Substantia nigra (tissue), 51 donors: ENCODE measurements at places on chromosomes 4 and X.

DNA sequence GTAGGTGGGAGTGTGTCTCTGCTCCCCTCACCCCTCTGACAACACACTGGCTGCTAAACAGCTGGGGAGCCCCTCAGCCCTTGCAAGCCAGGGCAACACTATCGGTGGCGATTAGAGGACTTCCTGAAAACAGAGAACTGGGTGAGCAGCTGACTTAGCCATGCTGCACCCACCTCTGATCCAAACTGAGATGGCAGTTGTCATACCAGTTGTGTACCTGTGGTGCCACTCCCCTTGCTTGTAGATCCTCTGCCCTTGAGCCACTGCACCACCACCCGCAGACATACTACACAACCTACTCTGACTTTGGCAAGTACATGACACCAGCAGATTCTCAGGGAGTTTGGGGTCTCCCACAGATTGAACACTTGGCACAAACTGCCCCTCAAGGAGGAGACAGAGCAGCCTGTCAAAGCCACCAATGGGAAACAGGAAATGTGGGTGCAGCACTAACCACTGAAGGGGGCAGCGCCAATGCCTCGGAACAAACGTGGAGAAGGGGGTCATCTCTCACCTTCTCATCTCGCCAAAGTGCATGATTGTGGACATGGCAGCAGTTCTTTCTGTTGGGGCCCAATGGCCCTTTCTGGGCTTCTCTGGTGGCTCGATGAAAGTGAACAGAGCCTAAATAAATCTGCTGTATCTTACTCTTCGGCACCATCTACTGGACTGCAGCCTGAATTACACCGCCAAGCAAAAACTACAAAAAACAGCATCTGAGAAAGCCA, 119.8 kb downstream of the NEK1 start:
- DNase-seq = no peak

DNA sequence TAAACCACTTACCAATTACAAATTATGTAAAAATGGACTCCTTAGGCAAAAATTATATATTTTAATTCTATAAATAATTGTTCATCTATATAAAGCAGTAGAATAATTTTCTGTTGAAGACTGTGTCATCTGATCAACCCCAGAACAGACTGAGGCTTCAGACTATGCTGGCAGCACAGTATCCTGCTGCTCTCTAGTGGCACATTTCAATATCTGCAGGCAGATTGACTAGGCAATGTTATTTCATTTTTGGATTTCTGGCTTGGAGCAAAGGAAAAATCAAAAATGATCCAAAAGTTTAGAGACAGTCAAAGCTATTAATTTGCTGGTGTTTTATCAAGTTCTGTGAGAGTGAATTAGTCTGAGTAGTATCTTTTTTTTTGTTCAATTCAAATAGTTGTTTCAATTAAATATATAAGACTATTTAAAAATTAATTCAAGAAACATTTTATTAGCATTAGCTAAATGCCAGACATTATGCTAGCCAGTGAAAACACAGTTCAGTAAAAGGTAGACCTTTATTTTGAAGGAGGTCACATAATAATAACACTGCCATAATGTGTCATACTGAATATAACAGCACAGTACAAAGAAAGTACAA, 21.3 kb upstream of the SULT1E1 start:
- peak; percentile 3 for DNase-seq

- no peak for DNase-seq
These were observed 196.4 kb downstream of the DTHD1 start for GRCh38 chr4:36477861-36478260.

GRCh38 chrX:45186643-45187026, 14.0 kb downstream of the DIPK2B start:
- no peak for DNase-seq

- no peak for DNase-seq
These were observed 368.5 kb downstream of the GPM6A start for GRCh38 chr4:175443547-175443946.

GRCh38 chrX:54473993-54474859, 21.8 kb downstream of the FGD1 start:
- no peak for DNase-seq

DNA sequence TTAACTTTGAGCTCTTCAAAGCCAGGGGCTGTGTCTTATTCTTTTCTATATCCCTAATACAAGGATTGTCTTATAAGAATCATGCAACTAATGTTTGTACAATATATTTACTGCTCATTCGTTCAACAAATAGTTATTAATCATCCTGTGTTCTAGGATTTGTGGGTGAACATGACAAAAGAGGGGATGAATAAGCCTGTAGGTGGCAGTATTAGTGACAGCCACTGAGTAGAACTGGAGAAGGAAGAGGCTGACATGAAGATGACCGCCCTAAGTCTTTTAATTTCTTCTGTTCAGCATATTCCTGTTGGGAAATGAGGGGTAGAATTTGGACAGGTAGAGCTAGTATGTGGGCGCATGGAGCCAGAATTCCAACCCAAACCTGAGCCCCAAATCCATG, 11.9 kb upstream of the LINC00632 start:
- DNase-seq = no peak

- no peak for DNase-seq
These were observed 38.9 kb downstream of the PRIMPOL start for GRCh38 chr4:184688447-184688846.

GRCh38 chr4:128130621-128131020, 69.5 kb downstream of the LARP1B start:
- no peak for DNase-seq

GRCh38 chr4:8916906-8917305, 45.3 kb upstream of the HMX1 start:
- no peak for DNase-seq
